GM12878 (cell line): ENCODE measurements at places on chromosomes 2 and 18. TPM values are rescaled to one million over a fixed set of nuclear protein-coding genes. Genes with fewer than 3 reads are reported as not detected.

DNA sequence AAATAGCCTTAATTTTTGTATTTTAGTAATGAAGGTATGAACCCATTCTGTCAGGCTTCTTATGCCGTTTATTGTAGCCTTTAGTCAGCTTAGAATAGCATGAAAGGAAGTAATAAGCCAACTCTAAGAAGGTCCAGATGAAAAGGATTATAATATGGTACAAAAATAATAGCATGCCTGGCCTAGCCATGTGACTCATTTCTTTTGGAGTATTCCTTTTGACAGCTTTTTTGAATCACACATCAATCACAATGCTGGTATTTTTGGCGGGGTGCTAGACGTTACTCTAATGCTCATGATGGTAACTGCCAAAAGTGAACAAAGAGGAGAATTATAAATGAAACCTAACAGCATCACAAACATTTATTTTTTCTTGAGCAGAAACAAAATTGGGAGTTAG lies 19.9 kb downstream of the FMNL2 start:
- H3K36me3 ChIP-seq = no peaks in the 10 kb centered on the region
- H3K4me3 ChIP-seq = no peak overlapping the region
- DNase-seq = no peak
- H3K27me3 ChIP-seq = no peaks in the 10 kb centered on the region

DNA sequence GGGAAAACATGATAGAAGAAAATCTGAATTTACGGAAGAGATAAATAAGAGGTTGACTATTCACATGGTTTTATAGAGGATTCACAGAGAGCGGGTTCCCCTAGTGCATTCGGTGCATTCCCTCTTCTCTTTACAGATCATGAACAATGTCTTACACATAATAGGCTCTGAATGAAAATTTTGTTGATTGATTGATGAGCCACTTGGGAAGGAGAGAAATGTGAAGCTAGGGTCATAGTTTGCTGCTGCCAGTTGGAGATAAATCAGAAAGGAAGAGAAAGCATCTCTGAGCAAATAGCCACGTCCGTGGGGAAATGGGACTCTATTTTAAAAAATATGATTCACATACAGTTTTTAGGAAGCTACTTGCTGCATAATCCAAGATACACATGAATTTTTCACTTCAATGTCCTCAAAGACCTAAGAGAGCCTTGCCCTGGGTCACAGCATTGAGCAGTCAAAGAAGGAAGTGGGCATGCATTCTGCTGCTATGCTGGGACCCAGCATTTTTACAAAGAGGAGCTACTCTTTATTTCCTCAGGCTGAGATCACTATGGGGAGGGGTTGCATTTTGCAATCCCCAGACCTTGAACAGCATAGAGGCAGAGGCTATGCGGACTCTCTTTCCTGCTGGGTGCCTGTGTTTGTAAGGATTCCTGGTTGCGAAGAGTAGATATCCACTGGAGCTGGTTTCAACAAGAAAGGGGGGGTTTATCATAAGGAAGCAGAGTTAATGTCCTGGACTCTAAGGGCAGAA lies 395.3 kb downstream of the TSN start:
- no peak for DNase-seq
- H3K4me1 ChIP-seq = no peaks in the 10 kb centered on the region
- H3K4me3 ChIP-seq = no peak overlapping the region

GRCh38 chr18:58303363-58303762 lies 259.3 kb downstream of the NEDD4L start:
- peak overlapping the region; percentile 8; the same call in 1 of the 2 replicates for H3K27ac ChIP-seq
- H3K27me3 ChIP-seq = no peaks in the 10 kb centered on the region
- no peak overlapping the region for H3K4me3 ChIP-seq
- H3K4me1 ChIP-seq = peaks cover 13% of the 10 kb centered on the region
- H3K36me3 ChIP-seq = no peaks in the 10 kb centered on the region
- DNase-seq = no peak

- H3K4me1 ChIP-seq = no peaks in the 10 kb centered on the region
- H3K4me3 ChIP-seq = no peak overlapping the region
- H3K36me3 ChIP-seq = no peaks in the 10 kb centered on the region
- H3K27me3 ChIP-seq = no peaks in the 10 kb centered on the region
- no peak overlapping the region for H3K27ac ChIP-seq
These were observed 127.7 kb downstream of the DYSF start for GRCh38 chr2:71581026-71581425.

DNA sequence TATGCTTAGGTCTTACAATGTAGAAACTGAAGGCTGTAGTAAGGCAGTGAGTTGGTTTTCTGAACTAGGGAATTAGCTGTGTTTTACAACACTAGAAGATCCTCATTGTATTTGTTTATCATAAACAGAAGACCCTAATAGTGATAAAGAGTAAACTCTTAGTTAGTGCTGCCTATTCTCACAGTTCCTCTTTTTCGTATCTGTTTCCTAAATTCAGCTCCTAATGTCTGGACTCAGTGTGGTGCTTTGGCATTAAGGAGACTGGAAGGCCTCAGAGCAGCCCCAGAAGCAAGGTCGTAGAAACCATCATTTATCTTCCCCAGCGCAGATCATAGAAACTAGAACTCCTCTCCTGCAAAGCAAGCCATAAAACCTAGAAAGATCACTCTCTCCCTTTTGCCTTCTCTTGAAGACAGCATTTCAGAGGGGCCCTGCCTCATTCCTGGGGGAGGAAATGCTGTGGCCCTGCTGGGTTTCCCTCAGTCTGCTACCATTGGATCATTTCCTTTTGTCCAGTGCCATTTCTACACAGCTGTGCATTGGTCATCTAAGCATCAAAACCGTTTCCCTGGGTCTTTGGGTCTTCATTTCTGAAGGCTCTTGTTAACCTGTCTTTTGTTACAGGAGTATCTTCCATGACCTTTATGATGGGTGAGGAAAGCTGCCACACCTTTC lies 4.7 kb downstream of the ACP1 start:
- peaks cover 8% of the 10 kb centered on the region for H3K36me3 ChIP-seq
- no peaks in the 10 kb centered on the region for H3K27me3 ChIP-seq
- H3K27ac ChIP-seq = no peak overlapping the region

DNA sequence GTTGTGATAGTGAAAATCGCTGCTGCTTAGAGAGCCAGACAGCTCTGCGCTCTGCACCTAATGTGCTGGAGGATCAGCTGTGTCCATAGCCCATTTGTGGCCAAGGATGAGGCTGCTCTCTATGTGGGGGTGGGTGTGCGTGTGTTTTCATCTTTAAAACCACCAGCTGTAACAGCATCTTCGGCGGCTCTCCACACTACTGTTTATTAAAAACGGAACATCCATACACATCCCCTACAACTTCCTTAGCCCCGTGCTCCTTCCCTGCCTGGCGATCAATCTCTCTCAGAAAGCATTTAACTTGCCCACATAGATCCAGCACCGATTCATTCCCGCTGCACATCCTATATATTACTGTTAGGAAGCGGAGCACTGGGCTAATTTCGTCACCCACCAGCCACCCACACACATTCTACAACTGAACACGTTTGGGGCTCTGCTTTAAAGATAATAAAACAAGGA lies 1.6 kb downstream of the CELF4 start:
- H3K36me3 ChIP-seq = no peaks in the 10 kb centered on the region
- no peak for DNase-seq
- H3K4me3 ChIP-seq = no peak overlapping the region

- H3K36me3 ChIP-seq = no peaks in the 10 kb centered on the region
- H3K4me1 ChIP-seq = no peaks in the 10 kb centered on the region
- H3K27me3 ChIP-seq = no peaks in the 10 kb centered on the region
These were observed 88.1 kb downstream of the PLEKHM3 start for GRCh38 chr2:207937253-207937652.

DNA sequence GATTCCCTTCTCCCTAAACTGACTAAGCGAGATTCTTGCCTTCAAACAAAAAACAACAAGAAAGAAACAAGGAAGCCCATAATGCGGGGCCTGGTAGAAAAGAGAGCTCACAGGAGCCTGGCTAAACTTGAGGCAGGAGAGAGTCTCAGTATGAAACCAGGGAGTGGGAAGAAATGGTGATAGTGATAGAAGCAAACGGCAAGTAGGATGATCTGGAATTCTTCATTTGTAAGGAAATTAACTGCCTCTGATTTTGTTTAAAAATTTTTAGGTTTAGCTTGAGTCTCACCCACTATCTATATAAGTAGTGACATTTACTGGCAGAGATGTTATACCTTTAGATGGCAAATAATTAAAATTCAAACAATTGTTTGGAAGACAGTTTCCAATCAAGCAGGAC lies 1356.5 kb upstream of the LRRTM1 start:
- no peak for DNase-seq
- no peak overlapping the region for H3K27ac ChIP-seq
- H3K36me3 ChIP-seq = no peaks in the 10 kb centered on the region
- no peaks in the 10 kb centered on the region for H3K4me1 ChIP-seq
- no peaks in the 10 kb centered on the region for H3K27me3 ChIP-seq

GRCh38 chr2:138787053-138787666 lies 7.0 kb upstream of the NXPH2 start:
- H3K4me1 ChIP-seq = no peaks in the 10 kb centered on the region
- no peak overlapping the region for H3K27ac ChIP-seq
- H3K27me3 ChIP-seq = no peaks in the 10 kb centered on the region
- H3K36me3 ChIP-seq = no peaks in the 10 kb centered on the region
- no peak for DNase-seq

DNA sequence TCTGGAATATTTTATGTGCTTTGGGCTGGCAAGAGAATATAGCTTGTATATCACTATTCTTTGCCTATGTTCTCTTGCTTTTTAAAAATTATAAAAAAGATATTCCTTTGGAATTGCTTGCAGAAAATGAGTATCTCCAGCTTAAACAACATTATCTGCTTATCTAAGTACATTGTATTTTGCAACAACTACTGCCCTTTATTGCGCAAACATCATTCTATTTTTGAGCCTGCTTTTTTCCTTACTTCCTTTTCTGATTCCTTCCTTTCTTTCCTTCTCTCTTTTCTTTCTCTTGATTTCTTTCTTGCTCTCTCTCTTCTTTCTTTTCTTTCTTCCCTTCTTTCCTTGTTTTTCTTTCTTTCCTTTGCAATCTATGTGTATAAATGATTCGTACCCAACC lies 74.0 kb downstream of the UNC80 start:
- no peaks in the 10 kb centered on the region for H3K4me1 ChIP-seq
- no peaks in the 10 kb centered on the region for H3K27me3 ChIP-seq
- H3K36me3 ChIP-seq = no peaks in the 10 kb centered on the region
- no peak for DNase-seq

DNA sequence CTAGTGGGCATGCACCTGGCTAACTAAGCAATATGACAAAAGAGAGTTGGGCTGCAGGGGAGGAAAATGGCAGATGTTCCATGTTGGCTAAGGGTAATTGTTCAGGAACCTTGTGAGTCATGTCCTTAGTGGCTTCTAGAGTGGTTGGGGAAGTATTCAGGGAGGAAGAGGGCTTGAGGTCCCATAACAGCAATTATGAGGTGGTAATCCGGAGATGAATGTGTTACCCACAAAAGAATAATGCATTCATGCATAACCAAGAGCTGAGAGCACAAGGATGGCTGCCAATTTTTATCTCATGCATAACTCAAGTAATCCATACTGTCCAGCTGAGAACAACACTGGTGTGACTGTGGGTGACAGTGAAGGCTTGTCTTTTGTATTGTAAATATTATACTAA lies 42.9 kb downstream of the TMEFF2 start:
- H3K27me3 ChIP-seq = no peaks in the 10 kb centered on the region; the same call in 1 of the 2 replicates
- no peak overlapping the region for H3K4me3 ChIP-seq
- no peak for DNase-seq

GRCh38 chr2:188204824-188205223 lies 86.8 kb upstream of the GULP1 start:
- H3K27me3 ChIP-seq = no peaks in the 10 kb centered on the region
- no peak overlapping the region for H3K4me3 ChIP-seq
- no peak overlapping the region for H3K27ac ChIP-seq
- no peaks in the 10 kb centered on the region for H3K36me3 ChIP-seq

- no peak overlapping the region for H3K27ac ChIP-seq
- peaks cover 18% of the 10 kb centered on the region for H3K4me1 ChIP-seq
- H3K36me3 ChIP-seq = no peaks in the 10 kb centered on the region
- H3K27me3 ChIP-seq = no peaks in the 10 kb centered on the region; the same call in 1 of the 2 replicates
- DNase-seq = no peak
- H3K4me3 ChIP-seq = no peak overlapping the region
These were observed 19.0 kb upstream of the TMEM247 start for GRCh38 chr2:46460241-46460921.

DNA sequence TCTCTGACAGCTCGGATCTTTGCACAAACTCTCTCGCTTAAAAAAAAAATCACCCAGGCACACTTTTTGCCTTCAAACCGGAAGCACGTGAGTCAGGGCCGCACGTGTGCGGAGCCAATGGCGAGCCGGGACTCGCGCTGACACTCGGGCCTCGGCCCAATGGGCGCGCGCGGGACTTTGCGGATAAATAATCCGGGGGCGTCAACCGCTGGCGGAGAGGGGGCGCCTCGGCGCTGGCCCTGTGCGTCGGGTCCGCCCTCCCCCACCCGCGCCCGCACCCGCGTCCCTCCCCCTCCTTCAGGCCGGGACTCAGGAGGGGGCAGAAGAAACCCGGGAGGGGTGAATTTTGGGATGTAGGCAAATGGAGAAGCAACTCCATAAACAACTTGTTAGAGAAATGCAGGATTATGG lies 319 bp upstream of the EN1 start:
- no peaks in the 10 kb centered on the region for H3K4me1 ChIP-seq
- DNase-seq = no peak
- H3K27me3 ChIP-seq = peaks cover 24% of the 10 kb centered on the region
- no peak overlapping the region for H3K4me3 ChIP-seq
- no peaks in the 10 kb centered on the region for H3K36me3 ChIP-seq

DNA sequence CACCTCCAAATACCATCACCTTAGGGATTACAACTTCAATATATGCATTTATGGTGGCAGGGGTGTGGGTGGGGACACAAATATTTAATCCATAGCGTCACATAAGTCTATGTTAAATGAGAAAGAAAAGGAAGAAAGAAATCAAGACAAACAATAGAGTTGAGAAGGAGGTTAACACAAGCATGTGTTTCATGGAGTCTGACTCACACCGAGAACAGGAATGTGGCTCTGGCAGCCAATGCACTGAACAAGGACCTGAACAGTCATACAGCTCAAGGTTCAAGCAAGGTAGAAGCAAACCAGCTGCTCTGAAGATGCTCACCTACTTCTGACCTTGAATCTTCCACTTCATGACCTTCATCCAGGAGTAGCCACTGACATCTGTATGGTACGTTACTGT lies 36.2 kb upstream of the LPIN1 start:
- no peak overlapping the region for H3K4me3 ChIP-seq
- no peaks in the 10 kb centered on the region for H3K36me3 ChIP-seq
- no peak overlapping the region for H3K27ac ChIP-seq
- H3K4me1 ChIP-seq = no peaks in the 10 kb centered on the region
- no peak for DNase-seq

ZBTB7C gene
- total RNA-seq = 0.08 TPM in 1 of 2 replicates, not detected in the other

RAB10 gene
- total RNA-seq = 87.5 and 88.9 TPM in 2 replicates

GPR155 gene
- total RNA-seq = 1.6 and 3.0 TPM in 2 replicates

MOCOS gene
- total RNA-seq = 0.35 and 0.38 TPM in 2 replicates

FAM168B gene
- 77.3 and 77.9 TPM in 2 replicates for total RNA-seq

SPATA3 gene
- 0.19 TPM in 1 of 2 replicates, not detected in the other for total RNA-seq

EVX2 gene
- total RNA-seq = not detected in 2 replicates

ANKRD29 gene
- 1.4 and 1.7 TPM in 2 replicates for total RNA-seq
